Activated CD4-positive, alpha-beta T cell treated with anti-CD3 and anti-CD28 coated beads for 24 hours (primary cell): ENCODE measurements at places on chromosomes 2 and 18.

GRCh38 chr2:137928547-137929518 lies 35.4 kb upstream of the HNMT start:
- no peak for DNase-seq

DNA sequence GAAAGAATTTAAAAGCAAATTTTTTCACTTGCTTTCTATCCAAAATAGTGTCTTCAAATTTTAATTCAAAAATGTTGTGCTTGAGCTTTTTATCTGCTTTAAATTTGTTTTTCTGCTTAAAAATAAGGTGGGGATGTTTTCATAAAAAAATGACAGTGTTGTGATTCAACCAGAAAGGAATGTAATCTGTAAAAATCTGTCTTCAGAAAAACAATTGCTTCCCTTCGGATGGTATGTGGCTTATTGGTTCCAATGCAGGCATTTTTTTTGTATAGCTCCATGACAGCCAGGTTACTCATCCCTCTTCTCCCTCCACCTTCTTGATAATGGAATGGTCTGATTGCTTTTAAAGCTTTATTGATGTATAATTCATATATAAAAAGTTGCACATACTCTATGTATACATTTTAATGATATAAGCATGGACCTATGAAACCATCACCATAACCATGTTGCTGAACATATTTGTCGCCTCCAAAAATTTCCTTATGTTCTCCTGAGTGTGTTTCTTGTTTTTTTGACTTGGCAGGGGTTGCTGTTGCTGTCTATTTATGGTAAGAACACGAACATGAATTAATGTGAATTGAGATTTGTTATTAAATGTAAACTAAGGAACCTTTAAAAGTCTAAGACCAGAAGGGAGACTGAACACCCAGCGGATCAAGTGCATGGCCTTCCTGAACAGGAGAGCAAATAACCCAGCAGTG lies 363.7 kb upstream of the SPHKAP start:
- DNase-seq: no peak

GRCh38 chr2:122422384-122422991 lies 667.0 kb downstream of the TSN start:
- DNase-seq: no peak

- DNase-seq: peak; percentile 12
Measured at GRCh38 chr2:25877431-25878360, 591 bp downstream of the ASXL2 start.
